ENCODE measurements at places on chromosomes 3 and 15.

GRCh38 chr3:78734048-78734637 is 1033.7 kb downstream of the ROBO1 start:
- DNase-seq = no peak

DNA sequence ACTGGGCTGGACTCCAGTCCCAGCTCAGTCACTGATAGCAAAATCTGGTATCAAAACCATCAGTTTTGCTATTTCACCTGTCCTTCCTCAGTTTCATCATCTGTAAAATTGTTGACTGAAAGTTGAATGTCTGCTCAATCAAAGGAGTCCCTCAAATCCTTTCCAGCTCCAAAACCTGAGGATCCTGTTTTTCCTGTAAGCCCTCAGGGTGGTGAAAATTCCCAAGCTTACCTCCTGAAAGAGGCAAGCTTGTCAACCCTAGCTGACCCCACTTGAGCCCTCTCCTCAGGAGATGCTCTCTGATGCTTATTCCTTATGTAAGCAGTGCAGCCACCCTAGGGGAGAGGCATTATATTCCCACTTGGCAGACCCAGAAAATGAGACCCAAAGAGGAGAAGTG is 82.6 kb downstream of the HMG20A start:
- DNase-seq = no peak

DNA sequence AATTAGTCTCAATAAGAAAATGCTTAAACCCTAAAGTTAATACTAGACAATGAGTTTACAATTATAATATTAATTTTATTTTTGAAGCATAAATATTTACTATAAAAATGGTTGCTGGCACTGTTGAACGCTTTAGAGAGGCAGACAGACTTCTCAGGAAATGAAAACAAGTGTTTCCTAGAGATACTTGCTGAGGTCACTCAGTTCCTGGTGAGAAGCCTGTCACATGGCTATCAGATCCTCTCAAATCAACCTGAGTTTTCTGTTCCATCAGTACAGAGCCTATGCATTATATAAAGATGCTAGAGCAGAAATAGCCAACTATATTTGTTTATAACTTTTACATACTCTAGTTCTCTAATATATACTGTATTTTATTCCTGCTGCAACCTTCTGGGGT is 109.2 kb downstream of the MYO5A start:
- DNase-seq = no peak

GRCh38 chr3:56887402-56888025 is 85.8 kb upstream of the ARHGEF3 start:
- DNase-seq = no peak

DNA sequence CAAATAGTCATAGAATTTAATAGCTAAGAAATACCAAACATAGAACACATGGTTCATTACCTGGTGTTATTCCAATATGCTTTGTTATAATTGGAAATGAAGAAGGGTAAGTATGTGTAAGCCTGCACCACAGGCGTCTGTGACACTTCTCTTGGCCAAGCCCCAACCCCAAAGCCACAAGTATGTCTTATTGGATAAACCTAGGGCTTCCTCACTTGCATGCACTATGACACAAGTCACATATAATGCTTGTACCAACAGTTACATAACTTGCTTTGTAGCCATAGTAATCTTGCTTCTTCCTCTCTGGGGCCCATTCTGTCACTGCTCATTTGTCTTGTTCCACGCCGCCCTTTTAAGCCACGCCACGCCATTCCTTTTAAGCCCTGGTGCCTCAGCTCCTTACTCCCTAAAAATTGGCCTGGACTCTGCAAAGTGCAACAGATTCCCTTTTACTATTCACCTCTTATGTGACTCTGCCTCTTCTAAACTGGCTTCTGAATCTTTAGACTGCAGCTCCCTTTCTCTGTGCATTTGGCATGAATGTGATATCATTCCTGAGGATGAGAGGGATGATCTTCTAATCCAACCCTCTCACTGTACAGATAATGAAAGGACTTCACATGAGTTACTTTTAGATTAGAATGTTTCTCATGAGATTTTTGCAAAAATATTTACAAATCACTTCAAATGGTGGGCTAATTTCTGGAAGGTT is 48.1 kb upstream of the EPHA3 start:
- DNase-seq = no peak
